ENCODE measurements at places on chromosomes 6 and 20. TPM values are rescaled to one million over a fixed set of nuclear protein-coding genes. Genes with fewer than 3 reads are reported as not detected.

Gene OLIG3
- total RNA-seq = 5.4 TPM

Gene NUS1
- total RNA-seq = 73.8 TPM

Gene GPR6
- not detected for total RNA-seq

GRCh38 chr6:156517088-156517487 lies 260.1 kb upstream of the ARID1B start:
- no peaks in the 10 kb centered on the region for H3K4me1 ChIP-seq
- no peaks in the 10 kb centered on the region for H3K27me3 ChIP-seq
- no peak overlapping the region for H3K27ac ChIP-seq
- H3K4me3 ChIP-seq = no peak overlapping the region
- H3K36me3 ChIP-seq = peaks cover 14% of the 10 kb centered on the region
- no peak for DNase-seq

DNA sequence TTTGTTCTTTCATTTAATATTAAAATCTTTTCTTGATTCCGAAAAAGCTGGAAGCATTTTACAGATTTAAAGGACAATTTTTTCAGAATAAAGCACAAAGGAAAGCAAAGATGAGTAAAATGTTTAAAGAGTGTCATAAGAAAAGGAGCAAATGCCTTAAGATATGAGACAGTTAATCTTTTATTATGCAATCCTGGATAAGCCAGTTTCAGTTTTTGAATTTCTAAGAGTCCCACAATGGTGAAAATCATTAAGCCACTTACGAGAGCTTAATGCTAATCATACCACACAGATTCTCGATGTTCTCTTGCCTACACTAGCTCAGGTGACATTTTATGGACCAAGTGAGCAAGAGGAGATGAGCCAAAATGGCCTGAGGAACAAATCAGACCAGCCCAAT lies 103.7 kb upstream of the RNF217 start:
- DNase-seq = no peak
- no peaks in the 10 kb centered on the region for H3K27me3 ChIP-seq
- H3K4me3 ChIP-seq = no peak overlapping the region

- no peak for DNase-seq
- H3K4me1 ChIP-seq = no peaks in the 10 kb centered on the region
- peaks cover 19% of the 10 kb centered on the region for H3K36me3 ChIP-seq
Observed at GRCh38 chr6:160376445-160376844, 28.3 kb downstream of the SLC22A3 start.

DNA sequence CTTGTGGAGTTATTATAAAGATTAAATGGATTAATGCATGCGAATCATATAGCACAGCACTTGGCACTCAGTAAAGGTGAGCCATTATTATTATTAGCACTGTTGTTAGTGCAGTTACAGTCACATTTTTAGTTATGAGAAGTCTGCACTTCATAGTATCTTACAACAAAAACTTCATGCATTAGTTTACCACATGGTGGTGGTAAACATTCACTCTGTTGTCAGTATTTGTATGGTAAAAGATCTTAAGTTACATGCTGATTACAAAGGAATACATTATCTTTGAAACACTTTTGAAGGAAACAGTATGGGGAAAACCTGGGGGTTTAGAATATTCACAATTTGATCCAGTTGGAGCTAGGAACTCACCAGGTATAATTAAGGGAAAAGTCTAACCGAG lies 20.8 kb downstream of the TMEM14A start:
- no peak overlapping the region for H3K27ac ChIP-seq
- H3K4me1 ChIP-seq = no peaks in the 10 kb centered on the region
- DNase-seq = no peak
- H3K4me3 ChIP-seq = no peak overlapping the region
- no peaks in the 10 kb centered on the region for H3K27me3 ChIP-seq
- peaks cover 4% of the 10 kb centered on the region for H3K36me3 ChIP-seq

DNA sequence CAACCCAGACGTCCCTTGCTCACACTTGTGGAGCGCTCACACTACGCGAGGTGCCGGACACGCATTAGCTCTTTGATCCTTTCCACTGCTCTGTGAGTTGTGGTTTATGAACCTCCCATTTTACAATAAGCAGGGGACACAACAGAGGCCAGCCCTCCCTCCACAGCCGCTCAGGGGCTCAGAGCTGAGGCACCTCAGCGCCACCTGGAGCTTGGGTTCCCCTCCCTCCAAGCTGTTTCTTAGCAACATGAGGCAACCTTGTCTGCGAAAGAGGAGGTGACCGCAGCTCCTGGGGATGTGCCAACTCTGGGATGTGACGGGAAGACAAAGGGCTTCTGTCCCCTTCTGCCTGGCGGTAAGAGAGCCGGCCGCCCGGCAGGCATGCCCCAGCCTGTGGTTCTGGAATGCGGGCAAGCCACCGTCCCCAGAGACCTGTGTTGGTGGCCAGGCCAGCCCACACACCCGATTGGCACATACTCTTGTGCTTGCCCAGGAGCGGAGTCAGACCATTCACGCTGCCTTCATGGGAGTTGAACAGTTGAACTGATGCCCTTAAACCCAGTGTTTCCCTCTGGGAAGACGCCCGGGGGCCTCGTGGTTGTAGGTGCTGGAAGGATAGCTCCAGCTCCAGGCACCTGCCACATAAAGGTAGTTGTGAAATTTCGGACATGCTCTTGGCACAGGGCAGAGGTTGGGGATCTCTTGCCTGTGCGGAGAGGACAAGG lies 44.5 kb downstream of the RBM38 start:
- no peak for DNase-seq
- peaks cover 7% of the 10 kb centered on the region for H3K4me1 ChIP-seq
- H3K36me3 ChIP-seq = no peaks in the 10 kb centered on the region
- H3K27ac ChIP-seq = no peak overlapping the region

GRCh38 chr6:145137425-145137824 lies 597.9 kb downstream of the EPM2A start:
- no peaks in the 10 kb centered on the region for H3K36me3 ChIP-seq
- H3K27ac ChIP-seq = no peak overlapping the region
- peaks cover 8% of the 10 kb centered on the region for H3K4me1 ChIP-seq
- no peak for DNase-seq

DNA sequence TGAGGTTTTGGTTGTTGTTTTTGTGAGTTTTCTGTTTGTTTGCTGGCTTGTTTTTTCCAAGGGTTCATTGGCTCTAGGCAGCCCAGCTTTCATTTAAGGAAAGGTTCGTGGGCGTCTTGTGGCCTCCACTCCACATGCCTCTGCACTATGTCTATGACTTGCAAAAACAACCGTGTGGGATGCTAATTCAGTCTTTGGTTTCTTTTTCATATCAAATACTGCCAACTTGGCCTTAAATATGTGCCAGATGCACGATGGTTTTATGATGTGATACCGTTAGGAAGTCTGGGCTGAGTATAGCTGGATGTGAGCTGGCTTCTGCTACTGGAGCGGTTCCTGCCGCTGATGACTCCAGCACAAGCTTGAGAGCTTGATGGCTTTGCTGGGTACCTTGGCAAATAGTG lies 96.3 kb downstream of the BMP2 start:
- no peak overlapping the region for H3K4me3 ChIP-seq
- H3K27ac ChIP-seq = no peak overlapping the region
- H3K36me3 ChIP-seq = no peaks in the 10 kb centered on the region
- no peak for DNase-seq

DNA sequence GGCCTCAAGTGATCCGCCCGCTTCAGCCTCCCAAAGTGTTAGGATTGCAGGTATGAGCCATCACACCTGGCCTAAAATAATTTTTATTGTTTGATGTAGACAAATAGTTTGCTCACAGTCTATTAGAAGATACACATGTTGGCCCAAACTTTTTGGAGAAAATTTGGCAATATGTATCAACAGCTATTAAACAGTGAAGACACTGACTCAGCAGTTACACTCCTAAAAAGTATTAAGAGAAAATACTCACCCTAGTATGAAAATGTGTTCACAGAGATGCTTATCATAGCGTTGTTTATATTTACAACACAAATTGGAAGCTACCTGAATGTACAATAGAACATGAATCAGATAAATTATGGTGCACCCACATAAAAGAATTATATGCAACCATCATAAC lies 173.1 kb downstream of the WDR27 start:
- peaks cover 9% of the 10 kb centered on the region for H3K36me3 ChIP-seq
- H3K27me3 ChIP-seq = no peaks in the 10 kb centered on the region
- H3K4me3 ChIP-seq = no peak overlapping the region
- DNase-seq = no peak
- no peaks in the 10 kb centered on the region for H3K4me1 ChIP-seq

DNA sequence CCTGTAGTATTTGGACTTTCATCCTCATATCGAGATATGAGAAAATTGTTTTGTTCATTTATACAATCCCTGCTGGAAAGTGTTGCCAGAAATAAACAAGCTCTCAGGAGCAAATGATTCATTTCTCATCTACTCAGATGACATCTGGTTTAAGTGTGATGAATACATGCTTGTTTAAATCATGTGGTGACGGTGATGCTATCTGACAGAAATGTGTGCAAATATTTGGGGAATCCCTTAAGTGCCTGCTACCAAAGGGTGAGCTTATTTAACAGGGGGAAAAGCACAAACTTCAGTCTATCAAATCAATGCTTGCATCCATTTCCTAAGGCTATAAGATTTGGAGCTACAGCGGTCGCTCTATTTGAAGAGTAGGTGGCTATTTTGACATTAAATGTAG lies 368.3 kb upstream of the SASH1 start:
- H3K27me3 ChIP-seq = no peaks in the 10 kb centered on the region
- H3K27ac ChIP-seq = no peak overlapping the region
- H3K4me1 ChIP-seq = no peaks in the 10 kb centered on the region
- no peaks in the 10 kb centered on the region for H3K36me3 ChIP-seq
- no peak overlapping the region for H3K4me3 ChIP-seq

DNA sequence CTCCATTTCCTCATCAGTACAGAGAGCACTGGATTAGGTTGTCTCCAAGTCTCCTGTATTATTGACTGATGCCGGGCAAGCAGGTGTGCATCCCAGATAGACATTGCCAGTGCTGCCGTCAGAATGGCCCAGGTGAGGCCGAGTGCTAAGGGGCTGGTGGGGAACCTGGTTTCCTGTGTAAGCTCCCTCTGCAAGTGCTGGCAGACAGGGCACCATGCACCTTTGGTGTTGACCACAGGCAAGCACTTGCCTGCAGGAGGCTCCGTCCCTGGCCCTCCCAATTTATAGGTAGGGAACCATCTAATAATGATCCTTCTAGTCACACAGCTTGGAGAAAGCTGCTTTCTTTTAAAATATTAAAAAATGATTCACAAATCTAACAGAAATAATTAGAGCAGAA lies 747 bp downstream of the GABRR1 start:
- no peak for DNase-seq
- no peak overlapping the region for H3K4me3 ChIP-seq
- peaks cover 44% of the 10 kb centered on the region for H3K4me1 ChIP-seq
- H3K36me3 ChIP-seq = no peaks in the 10 kb centered on the region
- no peak overlapping the region for H3K27ac ChIP-seq

GRCh38 chr6:137866914-137867684 lies at the start of gene TNFAIP3:
TNFAIP3 (plus strand) TSS chr6:137867259; CDS start chr6:137871228, 3,969 bp downstream.
- 0 out of 2 replicates have a peak within 1 kb of the TSS, but pooled peaks have one; percentile 58 for H3K27ac ChIP-seq
- peaks cover 31% of the 10 kb centered on the region for H3K27me3 ChIP-seq
- peak within 1 kb of the TSS; percentile 87 for H3K4me3 ChIP-seq
- peak; percentile 77 for DNase-seq
- H3K4me1 ChIP-seq = peaks cover 44% of the 10 kb centered on the region
- H3K36me3 ChIP-seq = no peaks in the 10 kb centered on the region

- no peak overlapping the region for H3K27ac ChIP-seq
- no peak overlapping the region for H3K4me3 ChIP-seq
- H3K4me1 ChIP-seq = peaks cover 40% of the 10 kb centered on the region
- no peak for DNase-seq
- H3K36me3 ChIP-seq = peaks cover 28% of the 10 kb centered on the region
Observed at GRCh38 chr6:42434237-42434636, 17.5 kb downstream of the TRERF1 start.

DNA sequence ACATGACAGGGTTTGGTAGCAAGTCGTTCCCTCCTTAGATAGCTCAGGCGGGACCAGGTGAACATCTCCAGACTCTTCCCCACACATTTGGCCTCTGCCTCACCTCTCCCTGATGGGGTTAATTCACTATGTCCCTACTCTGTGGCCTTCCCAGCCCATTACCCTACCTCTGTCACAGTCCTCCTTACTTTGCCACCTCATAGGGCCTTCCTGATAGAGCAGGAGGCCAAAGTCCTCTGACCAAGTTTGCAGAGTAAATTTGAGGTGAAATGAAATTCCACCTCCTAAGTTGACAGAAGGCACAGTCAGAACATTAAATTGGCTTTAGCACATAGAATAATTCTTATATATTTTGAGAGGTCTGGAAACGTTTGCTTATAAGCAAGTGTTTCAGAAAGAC lies 53.1 kb upstream of the ARMC2 start:
- no peaks in the 10 kb centered on the region for H3K36me3 ChIP-seq
- H3K27me3 ChIP-seq = no peaks in the 10 kb centered on the region
- H3K4me3 ChIP-seq = no peak overlapping the region

DNA sequence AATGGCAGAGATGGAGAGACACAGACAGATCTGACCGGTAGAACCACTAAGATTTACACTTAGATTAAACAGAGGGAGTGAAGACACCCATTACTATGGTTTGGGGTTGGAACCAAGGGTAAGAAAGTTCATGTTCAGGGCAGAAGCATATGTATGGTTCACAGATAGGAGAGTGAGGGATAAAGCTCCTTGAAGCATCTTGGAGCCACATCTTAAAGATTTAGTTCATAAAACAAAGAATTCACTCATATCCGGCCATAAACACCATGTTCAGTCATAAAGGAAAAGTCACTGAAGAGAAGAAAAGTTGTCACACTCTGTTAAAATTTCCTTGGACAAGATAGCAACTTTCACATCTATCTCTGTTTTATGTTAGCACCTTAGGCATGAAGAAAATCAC lies 18.0 kb downstream of the STX7 start:
- no peak overlapping the region for H3K27ac ChIP-seq
- no peak for DNase-seq
- H3K4me3 ChIP-seq = no peak overlapping the region
- no peaks in the 10 kb centered on the region for H3K27me3 ChIP-seq

DNA sequence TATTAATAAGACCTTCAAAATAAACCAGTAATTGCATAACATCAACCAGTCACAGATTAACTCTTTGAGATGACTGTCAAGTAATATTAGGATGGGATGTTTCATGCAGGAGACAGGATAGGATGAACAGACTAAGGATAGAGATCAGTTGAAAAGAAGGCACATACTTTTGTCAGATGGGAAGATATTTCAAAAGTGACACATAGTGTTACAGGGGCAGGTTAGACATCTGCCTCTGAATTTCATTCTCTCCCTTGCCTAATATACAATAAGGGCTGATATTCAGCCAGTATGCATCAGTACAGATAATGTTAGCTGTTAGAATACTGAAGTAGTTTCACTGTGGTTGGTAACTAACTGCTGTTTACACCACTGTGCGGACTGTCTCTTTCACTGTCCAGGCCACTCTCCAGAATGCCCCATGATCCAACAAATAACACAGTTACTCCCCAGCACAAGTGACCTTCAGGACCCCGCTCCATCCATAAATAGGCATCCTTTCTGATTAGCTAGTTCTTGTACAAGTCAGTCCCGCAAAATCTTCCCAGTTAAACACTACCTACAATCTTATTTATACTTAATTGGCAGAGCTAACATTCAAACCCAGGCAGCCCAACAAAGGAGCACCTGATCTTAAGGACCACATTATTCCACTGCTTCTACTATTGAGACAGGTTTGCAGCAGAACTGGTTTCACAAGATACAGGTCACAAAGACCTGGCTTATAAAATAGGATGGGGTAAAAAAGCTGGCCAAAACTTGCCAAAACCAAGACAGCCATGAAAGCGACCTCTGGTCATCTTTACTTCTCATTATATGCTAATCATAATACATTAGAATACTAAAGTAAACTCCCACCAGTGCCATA lies 21.9 kb upstream of the PLN start:
- H3K27ac ChIP-seq = no peak overlapping the region
- 0 out of 2 replicates have a peak, but pooled peaks cover 5% of the 10 kb centered on the region for H3K36me3 ChIP-seq
- DNase-seq = no peak
- H3K4me3 ChIP-seq = no peak overlapping the region
- peaks cover 24% of the 10 kb centered on the region for H3K4me1 ChIP-seq
- no peaks in the 10 kb centered on the region for H3K27me3 ChIP-seq
